ENCODE measurements at places on chromosomes 16 and 17.

DNA sequence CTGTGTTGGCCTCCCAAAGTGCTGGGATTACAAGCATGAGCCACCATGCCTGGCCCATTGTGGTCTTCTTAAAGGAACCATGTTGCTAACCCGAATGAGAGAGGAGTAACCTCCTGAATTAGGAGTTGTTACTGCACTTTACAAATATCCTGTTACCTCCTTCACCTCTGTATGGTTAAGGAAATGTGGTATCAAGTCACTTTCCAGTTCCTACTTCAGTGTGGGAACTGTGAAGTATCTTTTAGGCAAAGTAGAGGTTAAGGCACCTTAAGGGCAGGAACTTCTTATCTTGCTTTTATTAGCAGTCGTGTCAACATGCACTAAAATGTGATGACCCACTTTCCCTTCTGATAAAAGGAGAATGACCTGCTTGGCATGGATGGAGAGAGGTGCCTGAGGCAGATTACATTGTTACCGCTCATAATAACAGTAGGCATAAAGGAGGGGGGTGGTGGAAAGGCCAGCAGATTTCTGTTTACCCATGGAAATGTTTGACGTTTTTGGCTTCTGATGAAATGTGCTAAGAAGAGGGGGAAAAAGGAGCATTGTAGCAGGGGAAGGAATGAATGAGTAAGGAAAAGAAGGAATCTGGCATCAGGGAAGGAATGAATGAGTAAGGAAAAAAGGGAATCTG is 28.5 kb downstream of the FTO start:
- no peak for DNase-seq

DNA sequence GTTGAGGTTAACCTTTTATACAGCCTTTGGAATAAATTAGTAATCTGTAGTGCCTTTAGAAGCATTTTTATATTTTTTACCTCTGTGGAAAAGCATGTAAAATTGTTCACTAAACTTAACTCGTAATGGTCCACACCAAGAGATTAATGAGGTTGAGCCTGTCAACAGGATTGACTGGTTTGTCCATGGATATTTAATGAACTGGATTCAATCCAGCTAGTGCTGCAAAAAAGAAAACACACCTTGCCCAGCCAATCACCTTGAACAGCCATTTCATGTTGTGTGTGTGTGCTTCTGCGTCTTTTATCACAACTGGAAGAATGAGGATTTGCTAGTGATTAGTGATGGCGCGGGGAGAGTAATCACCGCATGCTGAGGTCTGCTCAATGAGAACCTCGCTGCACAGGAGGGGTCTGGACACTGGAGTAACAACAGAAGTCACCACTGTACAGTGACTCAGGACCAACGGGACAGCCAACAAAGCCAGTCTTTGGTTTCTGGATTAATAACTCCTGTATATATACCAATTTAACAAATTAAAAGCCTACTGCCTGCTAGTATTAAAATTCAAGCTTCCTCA is 33.7 kb downstream of the LITAFD start:
- DNase-seq: no peak

DNA sequence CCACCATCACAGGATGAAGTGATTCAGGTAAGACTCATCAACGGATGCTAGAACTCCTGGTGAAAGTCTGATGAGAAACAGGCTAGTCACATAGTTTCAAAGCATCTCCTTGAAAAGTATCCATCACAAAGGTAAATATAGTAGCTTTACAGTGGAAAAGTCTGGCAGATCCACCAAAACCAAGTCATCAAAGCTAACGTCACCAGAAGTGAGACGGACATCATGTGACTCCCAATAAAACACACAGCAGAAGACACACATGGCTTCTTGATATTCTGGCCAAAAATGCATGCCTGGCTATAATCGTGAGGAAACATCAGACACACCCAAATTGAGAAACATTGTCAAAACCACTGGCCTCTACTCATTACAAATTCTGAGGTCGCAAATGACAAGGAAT is 17.9 kb upstream of the TRPV3 start:
- DNase-seq: no peak

GRCh38 chr16:71807905-71808592 is 585 bp downstream of the AP1G1 start:
- DNase-seq: no peak

- no peak for DNase-seq
Measured at GRCh38 chr16:86899151-86899550, 320.8 kb downstream of the FOXL1 start.

DNA sequence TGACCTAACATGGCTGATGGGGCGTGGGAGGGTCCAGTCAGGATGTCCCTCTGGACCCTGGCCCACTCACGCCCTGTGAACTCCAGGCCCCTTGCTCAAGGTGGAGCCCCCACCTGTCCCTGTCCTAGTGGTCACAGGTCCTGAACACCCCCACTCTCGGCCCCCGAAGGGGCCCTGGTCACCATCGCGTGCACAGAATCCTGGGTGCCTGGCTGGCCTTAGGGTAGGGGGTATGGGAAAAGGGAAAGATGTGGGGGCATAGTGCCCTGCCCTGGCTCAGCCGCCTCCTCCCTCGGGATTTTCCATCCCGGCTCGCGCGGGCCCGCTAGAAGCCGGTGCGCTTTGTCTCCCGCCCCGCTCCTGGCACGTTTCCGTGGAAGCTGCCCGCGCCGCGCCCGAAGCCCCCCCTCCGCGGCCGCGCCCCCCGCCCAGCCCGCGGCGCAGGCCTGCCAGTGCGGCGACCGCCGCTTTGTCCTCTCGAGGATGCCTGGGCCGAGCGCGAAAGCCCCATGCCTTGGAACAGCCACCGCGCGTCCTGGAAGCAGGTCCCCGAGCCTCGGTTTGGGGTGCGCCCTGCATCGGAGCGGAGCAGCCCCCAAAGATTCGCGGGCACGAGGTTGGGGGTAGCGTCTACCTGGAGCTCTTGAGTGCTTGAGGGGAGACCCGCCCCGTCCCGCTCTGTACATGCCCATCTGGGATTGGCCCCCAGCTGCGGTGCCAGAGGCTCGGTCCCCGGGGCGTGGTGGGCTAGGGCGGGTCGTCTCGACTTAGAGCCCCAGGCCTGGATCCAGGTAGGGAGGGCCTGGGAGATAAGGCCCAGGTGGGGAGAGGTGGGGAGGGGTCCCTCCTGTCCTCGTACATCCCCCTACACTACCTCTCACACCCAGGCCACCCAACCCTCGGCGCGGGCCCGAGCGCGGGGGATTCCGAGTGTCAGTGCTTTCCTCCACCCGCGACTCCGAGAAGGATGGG is 1.3 kb downstream of the SMPD3 start:
- no peak for DNase-seq

GRCh38 chr16:54070789-54071343 is 215.7 kb downstream of the IRX3 start:
- DNase-seq: no peak

GRCh38 chr16:85181739-85182129 is 69.5 kb upstream of the CIBAR2 start:
- DNase-seq: no peak

DNA sequence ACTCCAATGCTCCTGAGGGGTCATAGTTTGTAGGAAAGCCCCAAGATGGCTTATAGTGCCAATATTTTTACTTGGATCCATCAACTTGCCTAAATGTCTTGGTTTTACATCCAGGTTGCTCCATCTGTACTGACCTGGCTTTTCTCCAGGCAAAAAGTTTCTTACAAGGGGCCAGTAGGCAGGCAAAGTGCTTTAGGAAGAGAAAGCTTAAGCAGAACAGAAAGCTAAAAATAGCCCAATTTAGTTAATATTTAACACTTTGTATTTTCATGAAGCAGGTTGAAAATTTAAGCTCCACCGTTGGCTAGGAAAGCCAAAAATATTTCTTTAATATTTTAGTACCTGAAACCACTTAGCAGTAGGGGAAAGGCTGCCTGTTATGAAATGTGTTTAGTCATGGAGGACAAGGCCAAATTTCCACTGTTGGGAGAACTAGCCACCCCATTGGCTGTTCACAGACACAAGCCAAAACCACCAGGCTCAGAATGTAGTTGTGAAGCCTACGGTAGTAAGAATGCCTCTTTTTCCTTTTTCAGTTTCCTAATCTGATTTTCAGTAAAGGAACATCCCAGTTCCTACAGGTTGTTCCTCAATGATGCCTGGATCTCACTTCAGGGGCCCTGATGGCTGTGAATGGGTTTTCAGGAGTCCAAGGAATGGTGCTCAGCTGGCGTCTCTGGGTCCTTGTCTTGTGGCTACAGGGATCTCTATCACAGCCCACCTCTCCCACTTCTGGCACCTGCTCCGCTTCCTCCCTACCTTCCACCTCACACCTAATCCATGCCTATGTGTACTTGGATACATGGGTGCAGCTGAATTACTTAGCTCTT is 324.8 kb downstream of the PMP22 start:
- no peak for DNase-seq

GRCh38 chr16:17294856-17295255 is 175.9 kb downstream of the XYLT1 start:
- DNase-seq: no peak

- DNase-seq: no peak
Measured at GRCh38 chr16:29842732-29843346, 20.2 kb downstream of the CDIPT start.

GRCh38 chr17:58480090-58480489 is 8.1 kb downstream of the HSF5 start:
- DNase-seq: no peak

DNA sequence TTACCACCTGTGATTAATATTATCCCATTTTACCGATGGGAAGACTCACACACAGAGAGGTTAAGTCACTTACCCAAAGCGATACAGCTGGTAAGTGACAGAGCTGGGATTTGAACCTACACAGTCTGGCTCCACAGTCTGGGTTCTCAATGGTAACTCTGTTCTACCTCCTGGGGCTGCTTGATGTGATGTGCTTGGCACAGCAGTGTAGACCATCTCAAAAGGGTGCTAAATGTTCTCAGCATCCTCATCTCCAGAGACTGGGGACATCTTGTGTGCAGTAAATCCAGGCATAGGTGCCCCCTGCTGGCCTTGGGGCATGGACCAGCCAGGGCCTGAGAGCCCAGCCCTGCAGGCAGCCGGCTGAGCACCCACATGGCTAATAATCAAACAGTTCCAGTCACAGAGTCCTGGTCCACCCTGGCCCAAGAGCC is 15.4 kb upstream of the KATNB1 start:
- DNase-seq: peak; percentile 76

GRCh38 chr16:31094424-31095120 is at the start of gene VKORC1:
Gene VKORC1 (minus strand): TSS chr16:31094797. CDS start chr16:31094729, 68 bp downstream.
- peak; percentile 93 for DNase-seq

- no peak for DNase-seq
Measured at GRCh38 chr17:82031303-82031884, at the start of gene RAC3. Gene RAC3 (plus strand): TSS chr17:82031678. CDS start chr17:82031762, 84 bp downstream.

GRCh38 chr17:225551-225950 is 44.1 kb upstream of the DOC2B start:
- DNase-seq: no peak

DNA sequence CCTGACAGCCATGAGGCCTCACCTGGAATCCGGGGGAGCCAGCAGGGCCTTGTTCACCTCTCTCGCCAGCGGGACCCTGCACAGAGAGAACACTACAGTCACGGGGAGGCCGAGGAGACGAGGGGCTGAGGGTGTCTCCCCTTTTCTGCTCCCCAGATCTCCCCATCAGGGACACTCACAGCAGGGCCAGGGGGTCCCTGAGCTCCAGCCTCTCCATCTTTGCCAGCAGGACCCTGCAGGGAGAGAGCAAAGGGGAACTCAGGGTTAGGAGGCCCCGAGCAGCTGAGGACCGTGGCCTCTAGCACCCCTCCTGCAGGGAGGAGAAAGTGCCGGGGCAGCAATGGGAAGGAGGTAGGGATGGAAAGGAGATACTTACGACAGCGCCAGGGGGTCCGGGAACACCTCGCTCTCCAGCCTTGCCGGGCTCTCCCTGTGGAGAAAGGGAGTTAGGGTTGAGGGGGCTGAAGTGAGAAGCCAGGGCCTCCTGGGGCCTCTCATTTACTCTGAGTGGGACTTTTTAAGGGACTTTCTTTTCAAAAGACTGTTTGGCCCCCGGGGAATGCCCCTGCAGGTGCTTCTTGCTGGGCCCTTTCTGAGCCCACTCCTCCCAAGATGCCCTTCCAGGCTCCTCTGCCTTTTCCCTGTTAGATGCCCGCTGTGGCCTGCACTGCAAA is 8.7 kb downstream of the COL1A1 start:
- DNase-seq: no peak

DNA sequence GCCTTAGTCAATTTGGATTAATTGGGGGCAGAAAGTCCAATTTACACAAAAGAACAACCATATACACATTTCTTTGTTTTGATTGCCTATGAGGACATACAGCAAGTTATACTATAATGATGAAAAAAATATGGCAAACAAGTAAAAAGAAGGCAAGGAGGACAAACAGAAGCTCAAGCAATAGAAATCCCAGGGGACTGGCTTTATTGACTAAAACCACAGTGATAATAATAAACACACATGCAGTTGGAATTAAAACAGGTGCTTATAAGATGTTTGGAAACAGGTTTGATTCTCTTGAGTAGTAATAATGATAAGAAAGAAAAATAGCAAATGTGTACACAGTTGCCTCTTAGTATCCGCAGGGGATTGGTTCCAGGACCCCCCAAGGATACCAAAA is 176.4 kb downstream of the SHISA9 start:
- no peak for DNase-seq

- no peak for DNase-seq
Measured at GRCh38 chr16:9048302-9048700, 43.1 kb upstream of the HAPSTR1 start.

GRCh38 chr16:12811441-12812383 is 8.0 kb upstream of the CPPED1 start:
- no peak for DNase-seq

- no peak for DNase-seq
Measured at GRCh38 chr16:78246559-78246958, 147.1 kb downstream of the WWOX start.

- no peak for DNase-seq
Measured at GRCh38 chr16:59612094-59612493, 878.0 kb upstream of the GOT2 start.

- DNase-seq: no peak
Measured at GRCh38 chr17:40536295-40537171, 28.7 kb downstream of the CCR7 start.

DNA sequence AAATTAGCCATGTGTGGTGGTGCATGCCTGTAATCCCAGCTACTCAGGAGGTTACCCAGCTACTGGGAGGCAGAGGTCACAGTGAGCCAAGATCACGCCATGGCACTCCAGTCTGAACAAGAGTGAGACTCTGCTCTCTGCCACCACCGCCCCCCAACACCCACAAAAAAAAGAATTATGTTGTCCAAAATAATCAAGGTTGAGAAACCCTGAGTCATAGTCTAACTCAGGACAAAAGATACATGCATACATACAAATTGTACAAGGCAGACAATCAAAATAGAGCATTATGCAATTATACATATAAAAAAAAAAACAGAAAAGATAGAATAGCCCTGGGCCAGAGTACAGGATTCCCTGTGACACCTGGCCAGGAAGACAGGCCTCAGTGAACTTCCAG is 6.6 kb upstream of the KPNB1 start:
- no peak for DNase-seq

DNA sequence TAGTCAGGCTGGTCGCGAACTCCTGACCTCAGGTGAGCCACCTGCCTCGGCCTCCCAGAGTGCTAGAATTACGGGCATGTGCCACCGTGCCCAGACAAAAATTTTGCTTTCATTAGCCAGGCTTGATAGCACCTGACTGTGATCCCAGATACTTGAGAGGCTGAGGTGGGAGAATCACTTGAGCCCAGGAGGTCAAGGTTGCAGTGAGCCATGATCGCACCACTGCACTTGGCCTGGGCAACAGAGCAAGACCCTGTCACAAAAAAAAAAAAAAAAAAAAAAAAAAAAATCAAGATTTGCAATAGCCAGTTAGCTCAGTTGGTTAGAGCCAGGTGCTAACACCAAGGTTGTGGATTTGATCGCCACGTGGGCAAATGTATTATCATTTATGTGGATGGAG is 6.1 kb upstream of the FXR2 start:
- no peak for DNase-seq
